ENCODE measurements at places on chromosomes 13 and 19.

- DNase-seq, result no peak
These were observed 11.4 kb downstream of the BLOC1S3 start for GRCh38 chr19:45189971-45190370.

DNA sequence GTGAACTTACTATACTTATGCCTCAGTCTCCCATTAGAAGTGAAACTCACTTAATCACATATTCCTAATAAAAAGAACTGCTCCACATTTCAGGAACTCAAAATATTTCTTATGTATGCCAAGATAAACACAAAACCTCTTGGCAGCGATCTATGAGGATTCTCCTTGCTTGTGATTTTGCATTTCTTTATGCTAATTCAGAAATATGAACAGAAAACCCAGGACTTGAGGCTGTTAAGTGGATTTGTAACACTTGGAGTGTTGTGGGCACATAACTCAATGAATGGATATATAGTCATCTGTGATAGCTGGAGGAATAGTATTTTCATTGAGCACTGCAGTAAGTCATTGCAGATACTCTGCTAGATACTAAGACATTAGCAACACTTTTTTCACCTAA, 5.6 kb upstream of the KATNAL1 start:
- DNase-seq, result no peak

- DNase-seq, result no peak
These were observed 4.5 kb downstream of the RELB start for GRCh38 chr19:45005787-45006186.

DNA sequence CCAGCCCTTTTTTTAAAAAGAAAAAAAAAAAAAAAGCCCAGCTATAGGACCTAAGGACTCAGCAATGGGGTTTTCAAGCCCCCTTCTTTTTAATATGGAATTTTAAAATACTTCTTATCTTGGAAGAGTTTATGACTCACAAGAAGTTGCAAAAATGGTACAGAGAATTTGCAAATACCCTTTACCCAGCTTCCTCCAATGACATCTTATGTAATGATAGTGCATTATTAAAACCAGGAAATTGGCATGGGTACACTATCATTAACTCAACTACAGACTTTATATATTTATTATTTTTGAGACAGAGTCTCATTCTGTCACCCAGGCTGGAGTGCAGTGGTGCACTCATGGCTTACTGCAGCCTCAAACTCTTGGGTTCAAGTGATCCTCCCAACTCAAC, 16.1 kb downstream of the TMEM38A start:
- DNase-seq, result no peak

DNA sequence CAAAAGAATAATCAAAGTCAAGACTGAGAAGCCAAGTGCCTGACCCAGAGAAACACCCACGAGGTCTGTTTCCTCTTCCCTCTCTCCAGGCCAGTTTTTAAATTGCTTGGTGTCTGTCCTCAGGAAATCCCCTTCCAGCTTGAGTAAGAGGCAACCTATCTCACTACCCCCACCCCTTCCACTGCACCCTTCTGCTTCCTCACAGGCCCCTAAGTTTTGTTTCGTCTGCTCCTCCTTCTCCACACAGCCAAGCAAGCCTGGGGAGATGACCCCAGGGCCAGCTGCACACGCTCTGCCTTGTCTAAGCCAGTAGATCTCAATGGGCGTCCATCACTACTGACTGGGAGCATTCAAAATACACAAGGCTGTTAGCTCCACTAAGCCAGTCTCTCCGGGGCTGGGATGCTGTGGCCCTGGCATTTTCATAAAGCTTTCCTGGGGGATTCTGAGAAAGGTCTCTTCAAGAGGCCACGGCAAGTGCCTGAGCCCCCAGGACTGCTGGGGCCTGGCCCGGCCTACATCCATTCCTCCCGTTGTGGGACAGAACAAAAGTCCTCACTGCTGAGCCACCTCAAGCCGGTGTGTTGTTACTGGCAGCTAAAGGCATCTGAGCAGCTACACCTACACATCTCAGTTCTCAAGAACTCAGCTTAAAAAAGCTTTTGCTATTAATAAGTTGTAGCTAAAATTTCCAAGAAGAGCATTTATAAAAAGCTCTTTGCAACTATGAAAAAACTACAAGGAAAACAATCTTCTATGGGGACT, 14.9 kb upstream of the IL4I1 start:
- DNase-seq, result no peak

GRCh38 chr19:53092723-53093122, 10.5 kb downstream of the ZNF160 start:
- no peak for DNase-seq

- no peak for DNase-seq
These were observed 9.5 kb downstream of the NR2F6 start for GRCh38 chr19:17235971-17236777.

- peak; percentile 99 for DNase-seq
These were observed 7.0 kb downstream of the HIF3A start for GRCh38 chr19:46303691-46304397.

DNA sequence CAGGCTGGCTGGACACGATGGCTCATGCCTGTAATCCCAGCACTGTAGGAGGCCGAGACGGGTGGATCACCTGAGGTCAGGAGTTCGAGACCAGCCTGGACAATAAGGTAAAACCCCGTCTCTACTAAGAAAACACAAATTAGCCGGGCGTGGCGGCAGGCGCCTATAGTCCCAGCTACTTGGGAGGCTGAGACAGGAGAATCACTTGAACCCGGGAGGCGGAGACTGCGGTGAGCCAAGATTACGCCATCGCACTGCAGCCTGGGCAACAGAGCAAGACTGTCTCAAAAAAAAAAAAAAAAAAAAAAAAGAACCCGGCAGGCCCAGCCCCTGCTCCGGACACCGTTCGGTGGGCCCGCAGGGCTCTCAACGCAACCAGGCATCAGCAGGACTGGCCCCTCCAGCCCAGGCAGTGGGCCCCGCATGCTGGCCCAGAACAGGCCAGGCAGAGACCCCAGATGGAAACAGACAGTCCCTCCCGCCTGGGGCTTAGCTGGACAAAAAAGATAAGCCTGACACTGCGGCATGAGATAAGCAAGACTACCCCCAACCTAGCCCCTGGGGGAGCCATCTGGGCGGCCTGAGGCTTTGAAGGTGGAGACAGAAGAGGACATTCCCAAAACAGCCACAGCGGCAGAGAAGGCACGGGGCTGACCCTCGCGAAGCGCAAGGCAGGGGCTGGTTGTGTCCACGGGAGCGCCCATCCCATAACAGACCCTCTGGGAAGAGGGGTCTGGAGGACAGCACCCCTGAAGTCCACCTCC, 11.6 kb downstream of the REXO1 start:
- DNase-seq, result no peak

DNA sequence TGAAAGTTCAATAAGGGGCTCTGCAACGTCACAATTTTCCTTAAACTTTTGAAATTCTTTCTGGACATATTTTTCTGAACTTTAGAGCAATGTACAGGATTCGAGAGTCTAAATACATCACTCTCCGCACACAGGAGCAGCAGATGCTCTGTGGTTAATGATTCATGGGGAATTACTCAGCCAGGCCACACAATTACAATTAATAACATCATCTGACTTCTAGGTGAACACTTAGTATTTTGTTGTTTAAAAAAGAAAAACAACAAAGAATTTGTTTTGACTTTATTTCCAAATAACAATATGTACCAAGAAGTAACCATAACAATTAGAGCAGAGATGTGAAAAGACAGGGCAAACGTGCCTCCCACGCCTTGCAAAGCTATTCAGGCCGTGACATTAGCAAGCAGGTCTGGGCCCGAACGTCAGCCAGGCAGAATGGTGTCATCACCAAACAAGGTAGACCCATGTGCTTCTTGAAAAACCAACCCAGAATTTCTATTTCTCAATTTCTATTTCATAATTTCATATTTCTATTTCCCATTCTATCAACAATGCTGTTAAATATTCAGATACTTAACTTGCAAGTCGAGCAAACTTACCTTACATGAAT, 236.3 kb downstream of the COL4A1 start:
- DNase-seq, result no peak

Data from H1 (cell line).